WERI-Rb-1 (cell line): ENCODE measurements at places on chromosomes 3 and 15.

GRCh38 chr3:141926929-141927328, 50.5 kb downstream of the ATP1B3 start:
- DNase-seq: no peak

DNA sequence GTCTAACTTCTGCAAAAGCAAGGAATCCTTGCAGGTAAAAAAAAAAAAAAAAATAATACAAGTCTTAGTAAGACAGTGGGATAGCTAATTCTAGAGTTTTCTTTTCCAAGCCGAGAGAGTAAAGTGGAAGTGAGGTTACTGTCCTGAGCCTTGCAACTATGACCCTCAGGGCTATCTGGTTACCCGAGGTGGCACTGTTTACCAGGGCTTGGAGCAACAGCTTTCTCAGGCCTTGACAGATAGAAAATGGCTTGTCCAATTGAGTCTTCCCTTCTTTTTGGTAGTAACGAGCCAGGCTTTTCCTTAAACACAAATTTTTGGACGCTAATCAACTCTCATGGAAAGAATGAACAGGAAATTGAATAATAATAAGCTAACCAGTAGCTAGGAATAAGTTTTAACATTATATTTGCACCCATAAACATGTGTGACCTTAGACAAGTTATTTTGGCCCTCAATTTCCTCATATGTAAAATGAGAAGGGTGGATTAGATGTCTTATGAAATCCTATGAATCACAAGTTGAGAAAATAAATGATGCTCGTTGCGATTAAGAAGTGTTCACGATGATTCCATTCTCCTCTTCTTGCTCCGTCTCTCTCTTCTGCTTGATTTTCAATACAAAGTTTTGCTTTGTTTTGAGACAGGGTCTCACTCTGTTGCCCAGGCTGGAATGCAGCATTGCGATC, 236.9 kb upstream of the KBTBD8 start:
- no peak for DNase-seq

- DNase-seq: no peak
Observed at GRCh38 chr3:69297501-69297900, 88.4 kb downstream of the FRMD4B start.

GRCh38 chr15:41775651-41776050, 1.4 kb downstream of the MAPKBP1 start:
- DNase-seq: no peak

GRCh38 chr15:43879386-43880355, 52.9 kb downstream of the WDR76 start:
- no peak for DNase-seq

DNA sequence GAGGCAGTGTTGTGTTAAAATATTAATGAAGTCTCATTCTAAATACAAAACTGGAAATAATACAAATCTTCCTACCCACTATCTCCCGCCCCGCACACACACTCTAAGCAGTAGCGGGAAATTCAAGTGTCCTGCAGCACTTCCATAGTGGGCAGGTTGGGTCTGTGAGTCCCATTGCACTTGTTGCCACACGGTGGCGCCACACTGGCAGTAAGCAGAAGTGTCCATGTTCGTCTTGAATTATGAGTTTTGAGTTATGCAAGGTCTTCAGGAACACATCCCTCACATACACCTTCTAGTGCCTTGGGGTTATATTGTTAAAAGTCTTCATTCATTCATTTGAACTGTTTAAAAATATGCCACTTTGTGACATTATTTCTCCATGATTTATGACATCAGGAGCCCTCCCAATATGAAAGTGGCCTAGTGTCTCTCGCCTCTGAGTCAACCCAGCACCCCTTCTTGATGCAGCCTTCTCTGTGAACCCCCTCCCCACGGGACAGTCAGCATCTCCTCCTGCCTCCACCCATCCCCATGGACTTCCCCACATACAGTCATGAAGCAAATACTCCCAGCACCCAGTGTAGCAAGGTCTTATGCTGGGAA, 17.6 kb upstream of the CCDC174 start:
- peak; percentile 63 for DNase-seq

GRCh38 chr3:178404961-178405360, 131.3 kb upstream of the KCNMB2 start:
- DNase-seq: no peak

DNA sequence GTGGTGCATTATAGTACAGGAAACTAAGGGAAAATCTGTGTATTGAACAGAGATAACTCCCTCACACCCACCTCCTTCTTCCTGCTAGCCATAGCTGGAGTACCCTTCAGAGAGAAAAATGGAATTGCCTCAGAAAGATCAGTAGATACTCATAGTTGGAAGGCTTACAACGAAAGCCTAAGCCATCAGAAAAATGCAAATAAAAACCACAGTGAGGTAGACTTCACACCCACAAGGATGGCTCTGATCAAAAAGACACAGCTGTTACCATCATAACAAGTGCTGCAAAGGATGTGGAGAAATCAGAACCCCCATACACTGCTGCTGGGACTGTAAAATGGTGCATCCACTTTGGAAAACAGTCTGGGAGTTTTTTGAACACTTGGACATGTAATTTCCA, 7.4 kb upstream of the DLG1 start:
- DNase-seq: no peak

DNA sequence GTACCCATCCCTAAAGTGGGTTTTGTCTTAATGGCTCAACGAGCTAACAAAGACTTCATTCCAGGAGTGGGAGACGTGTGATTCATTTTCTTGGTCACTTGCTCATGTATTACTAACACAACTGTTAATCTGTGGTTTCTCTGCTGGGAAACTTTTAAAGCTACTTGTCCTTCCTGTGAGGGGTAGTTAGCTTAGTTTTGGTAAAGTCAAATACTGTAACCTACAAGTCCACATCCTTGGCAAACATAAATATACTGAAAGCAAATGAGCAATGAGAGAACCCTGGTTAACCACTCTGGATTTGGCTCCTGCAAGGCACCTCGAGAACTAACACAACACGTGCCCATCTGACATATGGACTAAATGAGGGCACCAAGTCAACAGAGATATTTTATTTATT, 19.9 kb downstream of the NOX5 start:
- DNase-seq: no peak

- no peak for DNase-seq
Observed at GRCh38 chr3:58184982-58185360, 25.8 kb downstream of the DNASE1L3 start.

DNA sequence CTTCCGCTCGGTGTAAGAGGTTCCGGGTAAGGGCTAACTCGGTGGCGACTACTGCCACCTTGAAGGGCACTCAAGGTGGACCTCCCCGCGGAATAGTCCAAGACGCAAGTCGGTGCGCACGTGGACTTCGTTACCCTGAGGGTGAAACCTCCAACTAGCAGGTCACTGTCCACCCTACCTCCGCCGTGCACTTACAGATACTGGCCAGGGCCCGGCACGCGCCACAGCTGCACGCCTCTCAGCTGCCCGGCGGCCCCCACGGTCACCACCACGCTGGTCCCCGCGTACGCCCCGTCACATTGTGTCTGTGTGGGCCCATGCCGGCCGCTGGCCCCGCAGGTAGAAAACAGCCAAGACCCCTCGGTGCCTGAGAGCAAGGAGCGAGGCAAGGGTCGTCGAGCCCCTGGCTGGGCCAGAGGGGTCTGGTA, 1.1 kb downstream of the LTK start:
- no peak for DNase-seq

GRCh38 chr3:159904455-159904854, 84.2 kb upstream of the IL12A start:
- no peak for DNase-seq

- no peak for DNase-seq
Observed at GRCh38 chr3:182618085-182618732, 175.1 kb upstream of the ATP11B start.

- no peak for DNase-seq
Observed at GRCh38 chr3:142127941-142128658, 21.2 kb downstream of the TFDP2 start.

- DNase-seq: no peak
Observed at GRCh38 chr3:158103081-158103886, 2.9 kb downstream of the SHOX2 start.

DNA sequence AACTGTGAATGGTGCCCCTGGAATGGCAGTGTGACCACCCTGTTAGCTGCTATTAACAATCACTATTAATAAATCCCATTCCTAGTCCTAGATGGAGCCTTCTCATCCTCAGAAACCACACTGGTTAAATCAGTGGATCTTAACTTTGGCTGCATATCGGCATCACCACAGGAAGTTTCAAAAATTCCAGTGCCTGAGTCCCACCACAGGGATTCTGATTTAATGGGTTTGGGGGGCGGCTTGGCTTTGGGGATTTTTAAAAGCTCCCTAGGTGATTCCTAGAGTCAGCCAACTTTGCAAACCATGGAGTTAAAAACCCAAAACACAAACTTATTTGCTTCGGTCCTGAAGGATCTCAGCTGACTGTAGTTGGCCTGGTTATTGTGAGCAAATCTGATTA, 3.1 kb downstream of the FAM107A start:
- no peak for DNase-seq

- no peak for DNase-seq
Observed at GRCh38 chr3:137191951-137192350, 234.2 kb downstream of the IL20RB start.

GRCh38 chr15:96599268-96599667, 268.8 kb downstream of the NR2F2 start:
- no peak for DNase-seq

DNA sequence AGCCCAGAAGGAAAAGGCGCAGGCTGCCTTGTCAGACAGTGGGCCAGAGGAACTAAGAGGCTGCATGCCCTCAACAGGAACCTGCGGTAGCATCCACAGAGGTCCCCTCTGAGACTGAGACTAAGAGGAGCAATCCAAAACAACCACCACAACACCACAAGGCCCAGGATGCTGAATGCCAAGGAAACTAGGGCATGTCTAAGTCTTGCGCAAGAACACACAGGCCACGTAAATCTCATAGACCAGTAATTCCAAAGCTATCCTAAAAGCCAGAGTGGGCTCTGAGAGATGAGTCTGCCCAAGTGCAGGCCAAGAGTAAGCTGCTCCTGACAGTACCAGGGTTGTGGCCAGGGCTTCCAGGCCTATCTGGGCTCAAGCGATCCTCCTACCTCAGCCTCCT, 12.9 kb downstream of the MON1A start:
- DNase-seq: no peak

DNA sequence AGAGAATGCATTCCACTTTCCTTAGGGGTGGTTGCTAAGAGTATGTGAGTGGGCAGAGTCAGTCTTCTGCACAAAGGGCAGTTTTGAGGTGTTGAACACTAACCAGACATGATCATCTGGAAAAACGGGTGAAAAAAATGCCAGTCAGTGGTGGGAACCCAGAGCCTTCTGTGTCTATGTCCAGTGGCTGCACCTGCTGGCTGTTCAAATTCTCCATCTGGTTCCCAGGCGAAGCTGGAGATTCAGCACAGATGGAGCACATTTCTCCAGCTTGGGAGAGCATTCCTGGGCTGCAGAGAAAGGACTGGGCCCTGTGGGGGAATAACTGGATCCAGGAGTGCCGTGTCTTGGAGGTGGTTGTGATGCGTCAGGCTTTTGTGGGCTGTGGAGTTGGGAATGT, 74.1 kb downstream of the TRAK1 start:
- DNase-seq: no peak

DNA sequence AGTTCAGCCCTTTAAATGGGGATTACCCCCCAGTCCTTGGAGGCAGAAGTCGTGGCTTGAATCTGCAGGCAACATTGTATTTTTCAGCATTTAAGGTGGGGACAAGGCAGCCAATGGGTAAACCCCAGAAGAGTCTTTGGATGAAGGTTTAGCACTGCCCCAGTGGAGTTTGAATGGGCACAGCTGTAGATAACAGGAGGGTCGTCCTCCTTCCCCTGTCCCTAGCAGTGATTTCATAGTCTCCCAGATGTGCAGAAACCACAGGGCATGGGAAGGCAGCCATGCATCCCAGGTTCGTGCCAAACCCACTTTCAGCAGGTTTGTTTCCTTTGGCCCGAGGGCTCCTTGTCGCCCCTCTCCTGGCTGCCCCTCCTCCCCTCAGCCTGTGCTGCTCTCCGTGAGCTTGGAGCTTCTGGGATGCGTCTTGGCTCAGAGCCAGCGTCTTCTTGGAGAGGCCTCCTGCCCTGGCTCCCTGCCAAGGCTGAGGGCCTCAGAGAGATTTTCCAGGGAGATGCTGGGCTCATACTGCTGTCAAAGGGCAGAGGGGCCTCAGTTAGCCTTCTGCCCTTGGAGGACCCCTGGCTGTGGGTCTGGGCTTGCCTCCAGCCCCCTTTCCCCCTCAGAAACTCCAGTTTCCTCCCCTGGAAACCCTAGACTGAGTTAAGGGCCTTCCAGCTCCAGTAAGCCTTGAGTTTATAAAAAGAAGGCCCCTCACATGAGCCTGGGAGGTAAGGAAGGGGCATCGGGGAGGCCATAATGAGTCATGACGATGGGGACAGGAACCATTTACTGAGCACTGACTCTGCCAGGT, 48.9 kb upstream of the POLG start:
- DNase-seq: peak; percentile 94

DNA sequence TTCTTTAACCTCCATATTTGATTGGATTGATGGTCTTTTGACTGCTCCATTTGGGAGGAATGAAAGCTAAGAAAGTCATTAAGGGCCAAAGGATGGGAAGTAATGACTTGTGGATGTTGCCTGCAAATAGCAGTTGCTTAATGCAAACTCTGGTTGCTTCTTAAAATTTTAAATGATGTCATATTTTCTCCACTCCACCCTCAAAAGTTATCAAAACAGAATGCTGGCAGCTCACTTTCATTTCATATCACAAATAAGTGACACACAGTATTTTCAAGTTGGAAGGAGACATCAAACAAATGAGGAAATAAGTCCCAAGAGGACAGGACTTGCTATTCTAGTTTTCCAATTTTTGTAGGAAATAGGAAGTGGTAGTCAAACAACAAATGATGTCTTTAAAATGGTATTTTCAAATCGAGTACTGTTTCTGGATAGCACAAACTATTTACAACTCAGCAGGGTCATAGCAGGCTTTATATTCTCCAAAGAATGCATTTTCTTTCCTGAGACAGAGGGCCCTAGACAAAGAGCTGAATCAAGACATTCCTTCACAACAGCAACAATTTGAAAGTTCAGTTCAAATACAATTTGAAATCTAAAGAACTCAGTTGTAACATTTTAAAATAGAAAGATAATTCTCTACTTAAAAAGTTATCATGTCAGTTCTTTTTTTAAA, 165.1 kb upstream of the UBE2E1 start:
- no peak for DNase-seq

DNA sequence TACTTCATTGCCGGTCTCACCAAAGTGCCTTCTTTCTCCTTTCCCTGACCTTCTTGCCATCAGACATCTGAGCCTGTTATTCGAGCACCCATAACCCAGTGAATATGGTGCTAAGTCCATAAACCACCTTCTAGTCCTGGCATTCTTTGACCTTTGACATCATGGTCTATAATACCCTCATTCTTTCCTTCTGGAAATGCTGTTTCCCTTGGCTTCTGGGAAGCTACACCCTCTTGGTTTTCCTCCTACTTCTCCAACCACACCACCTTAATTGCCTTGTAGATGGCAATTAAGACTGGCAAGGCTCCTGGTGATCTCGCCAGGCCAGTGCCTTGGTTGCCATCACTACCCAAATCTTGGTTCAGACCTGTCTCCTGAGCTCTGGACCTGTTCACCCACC, 56.1 kb upstream of the TRAK1 start:
- DNase-seq: no peak

DNA sequence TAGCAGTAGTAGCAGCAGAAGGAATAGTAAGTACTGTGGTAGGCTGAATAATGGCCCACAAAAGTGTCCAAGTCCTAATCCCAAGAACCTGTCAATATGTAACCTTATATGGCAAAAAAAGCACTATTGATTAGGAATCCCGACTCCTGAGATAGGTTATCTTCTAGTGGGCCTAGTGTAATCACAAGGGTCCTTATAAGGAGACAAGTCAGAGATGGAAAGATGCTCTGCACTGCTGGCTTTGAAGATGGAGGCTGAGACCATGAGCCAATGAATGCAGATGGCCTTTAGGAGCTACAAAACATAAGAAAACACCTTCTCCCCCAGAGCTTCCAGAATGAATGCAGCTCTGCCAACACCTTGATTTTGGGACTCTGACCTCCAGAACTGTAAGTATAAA, 36.0 kb downstream of the TIPARP start:
- no peak for DNase-seq
